ENCODE measurements at places on chromosomes 4 and X. TPM values are rescaled to one million over a fixed set of nuclear protein-coding genes. Genes with fewer than 3 reads are reported as not detected.

DNA sequence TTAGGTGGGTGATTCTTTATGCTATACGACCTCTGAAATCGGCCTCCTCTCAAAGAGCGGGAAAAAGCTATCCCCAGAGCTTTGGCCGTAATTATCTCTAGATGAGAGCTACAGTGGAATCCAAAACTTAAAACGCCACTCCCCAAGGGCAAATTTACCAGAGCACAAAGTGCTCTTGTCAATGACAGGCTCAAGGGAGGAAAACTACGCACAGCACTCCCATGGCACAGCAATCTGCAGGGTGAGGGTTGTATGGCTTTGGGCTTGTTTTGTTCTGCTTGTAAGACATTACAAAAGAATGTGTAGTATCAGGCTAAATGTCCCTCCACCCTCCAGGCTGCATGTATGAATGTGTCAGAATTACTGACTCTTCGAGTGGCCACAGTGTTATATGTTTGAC lies 44.0 kb downstream of the ARHGEF6 start:
- H3K36me3 ChIP-seq, result no peaks in the 10 kb centered on the region
- H3K27ac ChIP-seq, result no peak overlapping the region
- H3K4me3 ChIP-seq, result no peak overlapping the region
- H3K27me3 ChIP-seq, result peaks cover 16% of the 10 kb centered on the region

DNA sequence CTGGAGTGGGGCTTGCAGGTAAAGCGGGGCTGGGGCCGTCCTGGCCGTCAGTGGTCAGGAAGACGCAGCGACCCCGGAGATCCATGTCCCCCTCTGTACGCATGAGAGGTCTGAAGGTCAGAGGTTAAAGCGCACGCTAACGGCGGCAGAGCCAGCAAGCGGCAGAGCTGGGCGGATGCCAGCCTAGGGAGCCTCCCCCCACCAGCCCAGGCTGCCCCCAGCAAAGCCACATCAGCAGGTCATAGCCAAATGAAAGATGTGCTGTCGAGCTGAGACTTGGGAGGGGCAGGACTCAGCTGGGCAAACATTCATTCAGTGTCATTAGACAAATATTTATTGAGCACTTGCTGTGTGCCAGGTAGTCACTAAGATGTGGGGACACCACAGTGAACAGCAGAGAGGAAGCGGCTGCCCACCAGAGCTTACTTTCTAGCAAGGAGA lies 593 bp upstream of the JAKMIP1 start:
- no peak overlapping the region for H3K27ac ChIP-seq
- H3K4me3 ChIP-seq, result peak overlapping the region; percentile 60

DNA sequence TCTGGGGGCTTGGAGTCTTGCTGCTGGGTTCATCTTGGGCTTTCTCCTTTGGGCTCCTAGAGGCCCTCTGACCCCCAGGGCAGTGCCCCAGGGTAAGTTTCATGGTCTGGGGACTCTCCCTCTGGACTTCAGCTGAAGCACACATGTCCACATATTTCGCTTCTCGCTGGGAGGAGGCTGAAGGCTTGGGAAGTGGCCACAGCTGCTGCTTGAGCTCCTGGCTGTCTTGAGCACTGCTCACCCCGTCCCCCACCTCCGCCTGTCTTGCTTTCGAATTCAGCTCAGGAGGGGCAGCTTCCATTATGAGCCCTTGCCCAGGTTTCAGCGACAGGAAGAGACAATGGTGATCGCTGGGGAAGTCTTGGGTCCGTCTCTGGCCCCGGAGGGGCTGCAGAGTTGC lies 3.7 kb downstream of the C4orf54 start:
- H3K27ac ChIP-seq, result no peak overlapping the region
- DNase-seq, result no peak
- no peaks in the 10 kb centered on the region for H3K27me3 ChIP-seq
- H3K4me1 ChIP-seq, result peaks cover 7% of the 10 kb centered on the region

DNA sequence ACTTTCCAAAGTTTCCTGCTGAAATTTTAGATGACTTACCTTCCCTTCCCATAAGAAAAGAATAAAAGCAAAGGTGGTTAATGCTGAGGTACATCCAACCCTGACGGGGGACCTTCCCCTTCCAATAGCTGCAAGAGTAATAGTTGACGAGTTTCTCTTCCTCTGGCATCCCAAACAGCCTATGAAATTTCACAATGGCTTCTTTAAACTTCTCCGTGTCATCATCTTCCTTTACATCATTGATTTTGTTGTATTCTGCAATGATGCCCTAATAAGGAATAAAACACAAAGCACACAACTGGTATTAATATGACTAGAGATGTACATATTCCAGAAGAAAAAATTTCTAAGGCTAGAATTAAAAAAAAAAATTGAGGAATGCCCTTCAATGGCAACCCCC lies 76.6 kb downstream of the TBC1D9 start:
- H3K36me3 ChIP-seq, result no peaks in the 10 kb centered on the region
- H3K27me3 ChIP-seq, result no peaks in the 10 kb centered on the region
- H3K4me1 ChIP-seq, result no peaks in the 10 kb centered on the region
- DNase-seq, result no peak

GRCh38 chr4:578451-579443 lies 2.7 kb upstream of the TMEM271 start:
- peaks cover 16% of the 10 kb centered on the region for H3K27me3 ChIP-seq
- H3K36me3 ChIP-seq, result no peaks in the 10 kb centered on the region
- no peak for DNase-seq

DNA sequence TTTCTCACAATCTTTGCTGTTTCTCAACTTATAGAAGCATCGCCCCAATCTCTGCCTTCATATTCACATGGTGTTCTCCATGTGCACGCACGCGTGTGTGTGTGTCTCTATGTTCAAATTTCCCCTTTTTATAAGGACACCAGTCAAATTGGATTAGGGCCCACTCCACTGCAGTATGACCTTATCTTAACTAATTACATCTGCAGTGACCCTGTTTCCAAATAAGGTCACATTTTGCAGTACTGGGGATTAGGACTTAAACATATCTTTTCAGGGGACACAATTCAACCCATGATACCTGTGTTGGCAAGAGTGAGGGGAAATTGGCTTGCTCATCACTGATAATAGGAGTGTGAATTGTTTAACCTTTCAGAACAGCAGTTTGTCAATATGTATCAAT lies 66.5 kb upstream of the MAGEA10 start:
- no peak overlapping the region for H3K27ac ChIP-seq
- no peaks in the 10 kb centered on the region for H3K27me3 ChIP-seq

- peaks cover 5% of the 10 kb centered on the region for H3K4me1 ChIP-seq
- H3K27me3 ChIP-seq, result no peaks in the 10 kb centered on the region
- no peaks in the 10 kb centered on the region for H3K36me3 ChIP-seq
- no peak overlapping the region for H3K27ac ChIP-seq
- H3K4me3 ChIP-seq, result no peak overlapping the region
Measured at GRCh38 chr4:57044279-57044678, 65.6 kb downstream of the POLR2B start.

GRCh38 chr4:24794916-24795665 lies at the start of gene SOD3:
SOD3 (plus strand) TSS chr4:24795573; CDS start chr4:24799522, 3,949 bp downstream.
- peak within 1 kb of the TSS; percentile 90 for H3K4me3 ChIP-seq
- H3K27ac ChIP-seq, result peak within 1 kb of the TSS; percentile 85
- peaks cover 38% of the 10 kb centered on the region for H3K4me1 ChIP-seq
- DNase-seq, result peak; percentile 78

GRCh38 chr4:155007660-155008176 lies 200.7 kb upstream of the NPY2R start:
- no peak overlapping the region for H3K27ac ChIP-seq
- H3K27me3 ChIP-seq, result no peaks in the 10 kb centered on the region
- no peaks in the 10 kb centered on the region for H3K36me3 ChIP-seq
- no peak for DNase-seq
- H3K4me1 ChIP-seq, result no peaks in the 10 kb centered on the region

GRCh38 chrX:103254171-103254824 lies 657 bp downstream of the TCEAL8 start:
- peaks cover 3% of the 10 kb centered on the region for H3K36me3 ChIP-seq
- no peak overlapping the region for H3K27ac ChIP-seq
- no peaks in the 10 kb centered on the region for H3K4me1 ChIP-seq
- DNase-seq, result no peak

- H3K27ac ChIP-seq, result no peak overlapping the region
- H3K27me3 ChIP-seq, result no peaks in the 10 kb centered on the region
- H3K4me3 ChIP-seq, result no peak overlapping the region
Measured at GRCh38 chr4:121784401-121784800, 16.7 kb upstream of the EXOSC9 start.

DNA sequence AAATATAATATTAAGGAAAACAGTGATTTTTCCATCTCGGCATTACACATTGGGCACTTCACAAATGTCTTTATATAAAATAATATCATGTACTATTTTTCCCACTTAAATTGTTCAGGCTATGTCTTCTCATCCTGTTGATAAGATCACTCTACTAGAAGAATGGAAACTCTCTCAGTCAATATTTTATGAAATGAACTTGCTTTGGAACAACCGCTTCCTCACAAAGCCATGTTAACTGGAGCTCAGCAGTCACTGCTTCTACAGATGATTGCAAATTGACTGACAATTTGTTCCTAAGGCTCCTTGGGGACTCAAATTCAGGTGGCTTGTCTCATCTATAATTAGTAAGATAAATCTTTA lies 127.5 kb upstream of the CBR4 start:
- no peak overlapping the region for H3K4me3 ChIP-seq
- H3K4me1 ChIP-seq, result peaks cover 10% of the 10 kb centered on the region
- peaks cover 25% of the 10 kb centered on the region for H3K36me3 ChIP-seq
- no peaks in the 10 kb centered on the region for H3K27me3 ChIP-seq

DNA sequence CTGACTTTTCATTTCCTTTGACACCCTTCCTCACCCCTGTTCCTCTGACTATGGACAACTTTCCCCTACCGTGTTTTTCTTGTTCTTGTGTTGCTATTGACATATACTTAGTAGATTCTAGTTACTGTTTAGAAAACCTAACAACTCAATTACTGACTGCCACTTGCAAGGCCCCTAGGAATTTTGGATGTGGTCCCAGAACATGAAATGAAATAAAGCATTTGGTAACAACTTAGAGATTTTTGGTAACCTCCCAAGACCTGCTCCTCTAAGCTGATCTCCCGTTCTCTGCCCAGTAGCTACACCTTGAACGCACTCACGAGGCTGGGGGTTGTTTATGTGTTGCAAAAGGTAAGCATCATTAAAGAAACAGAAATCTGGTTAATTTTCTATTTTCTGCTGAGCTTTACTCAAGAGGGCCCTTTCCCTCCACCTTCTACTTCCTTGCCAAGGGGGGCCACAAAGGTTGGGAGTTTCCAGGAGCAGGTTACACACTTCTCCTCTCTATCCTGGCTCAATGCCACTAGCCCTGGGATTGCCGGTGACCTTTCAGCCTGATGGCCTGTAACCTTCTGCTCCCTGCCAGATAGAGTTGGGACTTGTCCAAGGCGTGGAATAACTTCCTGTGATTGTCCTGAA lies 20.5 kb downstream of the GAB3 start:
- H3K36me3 ChIP-seq, result no peaks in the 10 kb centered on the region
- DNase-seq, result no peak
- H3K4me1 ChIP-seq, result peaks cover 18% of the 10 kb centered on the region
- H3K4me3 ChIP-seq, result no peak overlapping the region
- no peak overlapping the region for H3K27ac ChIP-seq
- H3K27me3 ChIP-seq, result peaks cover 33% of the 10 kb centered on the region

DNA sequence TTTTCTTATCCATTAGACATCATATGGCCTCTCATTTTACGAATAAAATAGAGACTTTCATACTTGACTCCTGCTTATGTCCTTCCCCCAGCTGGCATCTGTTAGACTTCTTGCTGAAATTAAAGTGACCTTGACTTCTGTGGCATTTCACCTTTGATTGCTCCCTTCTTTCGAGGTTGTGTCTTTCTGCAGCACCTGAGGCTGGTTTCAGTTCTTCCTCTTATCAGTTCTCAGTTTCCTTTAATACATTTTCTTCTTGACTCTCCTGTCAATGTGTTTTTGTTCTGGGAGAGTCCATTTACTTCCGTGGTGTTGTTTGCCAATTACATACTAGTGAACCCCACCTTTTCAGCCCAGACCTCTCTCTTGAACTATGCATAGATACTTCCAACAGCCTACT lies 81.6 kb downstream of the RBPJ start:
- H3K27me3 ChIP-seq, result no peaks in the 10 kb centered on the region
- peaks cover 4% of the 10 kb centered on the region for H3K36me3 ChIP-seq
- H3K27ac ChIP-seq, result no peak overlapping the region
- no peak overlapping the region for H3K4me3 ChIP-seq
- H3K4me1 ChIP-seq, result peaks cover 8% of the 10 kb centered on the region

DNA sequence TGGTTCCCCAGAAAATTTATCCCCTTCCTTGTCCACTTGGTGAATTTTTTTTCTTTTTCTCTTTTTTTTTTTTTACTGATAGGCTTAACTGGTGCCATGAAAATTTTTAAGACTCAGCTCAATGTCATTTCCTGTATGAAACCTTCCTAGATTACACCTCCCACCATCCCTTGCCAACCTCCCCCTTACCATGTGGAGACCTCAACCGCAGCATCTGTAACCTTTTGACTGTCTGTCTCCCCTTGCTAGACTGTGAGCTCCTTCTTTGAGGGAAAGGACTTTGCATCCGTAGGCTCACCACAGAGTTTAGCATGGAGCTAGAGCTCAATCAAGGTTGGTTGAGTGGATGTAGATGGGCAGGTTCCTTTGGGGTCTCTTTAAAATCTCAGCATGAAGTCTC lies 5.2 kb upstream of the PGRMC1 start:
- DNase-seq, result no peak
- no peak overlapping the region for H3K27ac ChIP-seq
- H3K4me1 ChIP-seq, result peaks cover 8% of the 10 kb centered on the region
- peaks cover 7% of the 10 kb centered on the region for H3K36me3 ChIP-seq
- peaks cover 74% of the 10 kb centered on the region for H3K27me3 ChIP-seq

DNA sequence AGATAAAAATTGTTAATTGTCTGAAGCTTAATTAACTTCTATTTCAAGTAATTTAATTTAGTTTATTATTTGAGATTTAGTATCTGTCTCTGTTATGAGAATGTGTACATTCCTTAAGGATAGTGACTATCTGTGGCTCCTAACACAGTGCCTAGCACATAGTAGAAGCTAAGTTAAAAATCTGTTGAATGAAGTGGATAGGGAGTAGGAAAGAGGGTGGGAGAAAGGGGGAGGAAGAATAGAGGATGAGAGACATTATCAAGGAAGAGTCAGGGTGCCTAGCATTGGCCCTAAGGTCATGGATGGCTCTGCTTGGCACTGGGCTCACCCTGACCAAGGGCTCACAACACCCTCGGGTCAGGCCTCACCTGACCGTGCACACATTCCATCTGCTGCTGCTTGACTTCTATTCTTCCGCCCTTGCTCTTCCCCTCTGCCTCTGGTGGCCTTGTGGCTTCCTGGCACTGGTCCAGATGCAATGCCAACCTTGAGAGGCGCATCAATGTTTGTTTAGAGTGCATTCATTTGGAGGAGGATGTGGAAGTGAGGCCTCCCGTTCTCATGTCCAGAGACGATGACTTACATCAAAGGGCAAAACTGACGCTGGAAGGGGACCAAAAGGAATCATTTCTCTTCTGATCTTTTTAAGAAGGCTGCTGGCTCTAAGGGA lies 42.3 kb downstream of the TRIM2 start:
- no peak for DNase-seq
- peaks cover 21% of the 10 kb centered on the region for H3K36me3 ChIP-seq
- no peak overlapping the region for H3K4me3 ChIP-seq
- H3K27me3 ChIP-seq, result no peaks in the 10 kb centered on the region
- peaks cover 24% of the 10 kb centered on the region for H3K4me1 ChIP-seq
- H3K27ac ChIP-seq, result no peak overlapping the region

Gene EXOC1L
- total RNA-seq, result not detected

Gene NLGN4X
- total RNA-seq, result not detected

Gene FGD1
- total RNA-seq, result 0.97 TPM

Gene IL13RA2
- total RNA-seq, result not detected

Gene TGIF2LX
- not detected for total RNA-seq

Gene GJB1
- 80.4 TPM for total RNA-seq

Gene PROM1
- total RNA-seq, result 43.8 TPM

Gene KIF4A
- total RNA-seq, result 30.9 TPM
